ENCODE measurements at places on chromosomes 7 and 10.

- DNase-seq: no peak
These were observed 57.3 kb downstream of the ST7 start for GRCh38 chr7:117010375-117011133.

DNA sequence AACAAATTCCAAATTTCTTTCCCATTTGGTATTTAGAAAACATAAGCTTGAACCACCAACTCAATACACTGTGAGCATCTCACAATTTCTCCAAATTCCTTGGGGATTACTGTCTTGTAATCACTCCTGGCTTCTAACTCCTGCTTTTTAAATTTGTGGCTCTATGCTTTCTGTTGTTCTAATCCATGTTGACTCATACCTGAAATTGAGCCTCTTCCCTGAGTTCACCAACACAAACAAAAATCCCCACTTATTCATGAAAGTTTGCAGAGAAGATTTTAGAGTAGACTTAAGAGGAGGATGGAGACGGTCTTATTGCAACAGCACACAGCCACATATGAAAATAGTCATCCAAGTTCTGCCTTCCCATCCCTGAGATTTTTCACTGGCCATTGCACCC lies 252.5 kb downstream of the PTEN start:
- no peak for DNase-seq

GRCh38 chr10:45432700-45433472 lies 58.9 kb downstream of the ALOX5 start:
- no peak for DNase-seq

- no peak for DNase-seq
These were observed 4.4 kb upstream of the CCL26 start for GRCh38 chr7:75776295-75776971.

DNA sequence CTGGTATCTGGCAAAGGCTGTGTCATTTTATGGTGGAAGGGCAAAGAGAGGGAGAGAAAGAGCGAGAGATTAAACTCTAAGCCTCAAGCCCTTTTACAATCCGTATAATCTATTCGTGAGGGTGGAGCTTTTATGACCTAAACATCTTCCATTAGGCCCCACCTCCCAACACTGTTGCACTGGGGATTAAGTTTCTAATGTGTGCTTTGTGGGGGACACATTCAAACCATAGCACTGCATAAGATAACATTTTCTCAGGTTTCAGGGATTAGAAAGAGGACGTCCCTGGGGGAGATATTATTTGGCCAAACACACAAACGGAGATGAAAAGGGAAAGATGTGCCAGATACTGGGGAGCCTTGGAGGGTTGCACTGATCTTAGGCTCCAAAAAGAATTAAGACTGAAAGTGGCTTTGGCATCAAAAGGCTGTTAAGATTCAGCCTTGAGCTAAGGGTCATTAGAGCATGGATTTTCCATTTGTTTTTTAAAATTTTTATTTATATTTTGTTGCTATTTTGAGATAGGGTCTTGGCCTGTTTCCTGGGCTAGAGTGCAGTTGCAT lies 19.0 kb downstream of the COL26A1 start:
- no peak for DNase-seq

Measured in esophagus squamous epithelium (tissue), 5 donors.